ENCODE measurements at places on chromosomes 1 and 21.

DNA sequence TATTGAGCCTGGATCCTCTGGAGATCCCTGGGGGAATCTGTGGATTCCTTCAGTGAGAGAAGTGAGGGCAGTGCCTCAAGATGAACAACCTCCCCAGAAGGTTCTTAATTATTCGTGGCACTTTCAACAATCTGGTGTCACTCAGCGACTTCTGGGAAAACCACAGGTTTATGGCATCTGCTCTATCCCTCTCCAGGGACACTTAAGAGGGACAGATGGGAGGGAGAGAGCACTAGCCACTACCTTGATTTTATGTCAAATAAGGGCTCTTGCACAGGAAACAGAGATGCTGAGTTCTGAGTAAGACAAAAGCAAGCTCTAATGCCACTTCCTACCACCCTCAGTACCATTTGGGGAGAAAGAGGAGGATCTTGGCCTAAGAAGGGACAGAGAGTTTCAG lies 21.2 kb upstream of the CHI3L1 start:
- no peak for DNase-seq

- DNase-seq: no peak
Measured at GRCh38 chr1:192513697-192514096, 61.9 kb upstream of the RGS1 start.

GRCh38 chr1:4970532-4970931 lies 316.1 kb downstream of the AJAP1 start:
- DNase-seq: no peak

- no peak for DNase-seq
Measured at GRCh38 chr1:212612041-212612961, 3.7 kb downstream of the ATF3 start.

- DNase-seq: no peak
Measured at GRCh38 chr1:37660664-37661063, 26.0 kb upstream of the RSPO1 start.

- no peak for DNase-seq
Measured at GRCh38 chr1:177786176-177786745, 183.6 kb downstream of the SEC16B start.

DNA sequence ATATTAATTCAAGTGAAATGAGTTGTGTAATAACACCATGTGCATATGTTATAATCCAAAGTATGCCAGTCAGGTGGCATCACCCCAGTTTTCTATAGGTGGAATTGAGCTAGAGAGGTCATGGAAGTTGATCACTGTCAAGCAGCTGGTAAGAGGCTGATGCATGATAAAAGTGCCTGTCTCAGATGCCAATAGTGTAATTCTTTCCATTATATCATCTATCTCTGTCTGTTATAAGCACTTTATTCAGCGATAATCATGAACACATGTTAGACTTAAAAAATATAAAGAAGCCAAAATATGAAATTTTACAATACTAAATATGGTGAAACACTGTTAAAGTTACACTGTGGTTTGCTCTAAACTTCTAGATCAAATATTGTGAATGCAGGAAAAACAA lies 156.6 kb downstream of the DNM3 start:
- no peak for DNase-seq

GRCh38 chr1:192762265-192762664 lies 46.6 kb upstream of the RGS2 start:
- no peak for DNase-seq

- no peak for DNase-seq
Measured at GRCh38 chr1:179202161-179202560, 27.3 kb downstream of the ABL2 start.

GRCh38 chr1:165877940-165878556 lies 50.6 kb downstream of the UCK2 start:
- no peak for DNase-seq

GRCh38 chr21:31900121-31900895 lies 27.5 kb downstream of the HUNK start:
- no peak for DNase-seq

GRCh38 chr1:167934426-167935215 lies 1.9 kb upstream of the DCAF6 start:
- no peak for DNase-seq

DNA sequence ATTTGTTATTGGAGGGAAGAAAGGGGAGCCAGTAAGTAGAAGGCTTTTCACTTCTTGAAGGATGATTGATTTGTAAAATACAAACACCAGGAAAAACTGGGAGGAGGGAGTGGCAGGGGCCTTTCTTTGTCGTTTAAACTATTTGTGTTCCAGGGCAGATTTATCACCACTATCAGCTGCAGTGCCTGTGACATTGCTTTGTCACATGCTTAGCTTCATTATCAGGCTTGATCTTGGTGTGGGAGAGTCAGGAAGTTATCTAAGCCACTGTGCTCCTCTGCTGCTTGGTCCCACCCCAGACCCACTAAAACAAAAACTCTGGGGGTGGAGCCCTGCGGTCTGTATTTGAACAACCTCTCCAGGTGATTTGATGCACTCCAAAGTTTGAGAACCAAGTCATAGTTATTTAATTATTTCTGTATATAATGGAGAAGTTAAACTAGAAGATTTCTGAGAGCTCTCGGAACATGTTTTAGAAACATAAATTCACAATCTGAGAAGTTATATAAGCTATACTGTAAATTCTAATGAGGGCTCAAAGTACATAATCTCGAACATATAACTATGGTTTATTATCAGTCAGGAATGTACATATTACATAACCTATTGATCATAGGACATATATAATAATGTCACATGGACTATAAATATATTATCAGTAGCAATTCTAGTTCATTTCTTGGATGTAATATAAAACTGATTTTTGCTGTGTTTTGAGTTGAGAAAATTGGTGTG lies 87.9 kb downstream of the CDC14A start:
- peak; percentile 64 for DNase-seq

- DNase-seq: no peak
Measured at GRCh38 chr1:78516716-78517115, 25.9 kb downstream of the PTGFR start.

- DNase-seq: no peak
Measured at GRCh38 chr1:230320804-230321203, 105.3 kb downstream of the PGBD5 start.

DNA sequence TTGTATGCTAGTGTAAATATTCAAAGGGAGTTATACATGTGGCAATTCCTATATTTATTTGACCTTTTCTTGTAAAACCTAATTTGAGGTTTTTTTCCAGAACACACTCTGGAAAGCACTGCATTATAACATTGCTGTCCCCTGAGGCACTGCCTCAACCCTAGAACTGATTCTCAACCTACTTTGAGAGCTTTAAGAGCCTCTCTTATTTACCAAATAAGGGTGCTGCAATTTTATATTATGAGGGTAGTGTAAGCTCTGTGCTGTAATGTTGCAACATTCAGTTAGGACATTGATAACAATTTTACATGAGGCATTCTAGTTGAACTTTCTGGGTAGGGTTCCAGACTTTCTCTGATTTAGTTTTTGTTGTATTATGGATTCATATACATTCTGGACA lies 302.2 kb upstream of the DEPDC1 start:
- no peak for DNase-seq

GRCh38 chr1:59409986-59410385 lies 113.1 kb downstream of the FGGY start:
- no peak for DNase-seq

GRCh38 chr21:46060596-46061061 lies 37.3 kb upstream of the COL6A2 start:
- no peak for DNase-seq

All from activated T-cell treated with anti-CD3 and anti-CD28 coated beads for 4 hours (primary cell).